ENCODE measurements at places on chromosomes 12 and 14.

GRCh38 chr12:25557830-25558436 is 4.8 kb upstream of the LMNTD1 start:
- peak; percentile 6 for DNase-seq

GRCh38 chr14:88030079-88030478 is 25.1 kb downstream of the GPR65 start:
- DNase-seq: no peak

- no peak for DNase-seq
Observed at GRCh38 chr14:33580841-33581240, 370.0 kb downstream of the EGLN3 start.

GRCh38 chr14:36771028-36771640 is 109.5 kb downstream of the PAX9 start:
- DNase-seq: no peak

- DNase-seq: peak; percentile 11
Observed at GRCh38 chr12:24561882-24562770, 386.8 kb downstream of the BCAT1 start.

Data from activated CD4-positive, alpha-beta T cell treated with anti-CD3 and anti-CD28 coated beads, Interleukin-2, Interleukin-4, amounts not matched to agents 100 ng/mL and 50 ng/mL, durations not matched to agents 16 hours and 8 hours (primary cell).